ENCODE measurements at places on chromosomes 2 and 18.

- no peak for DNase-seq
Measured at GRCh38 chr2:18836436-18836835, 247.1 kb upstream of the NT5C1B start.

DNA sequence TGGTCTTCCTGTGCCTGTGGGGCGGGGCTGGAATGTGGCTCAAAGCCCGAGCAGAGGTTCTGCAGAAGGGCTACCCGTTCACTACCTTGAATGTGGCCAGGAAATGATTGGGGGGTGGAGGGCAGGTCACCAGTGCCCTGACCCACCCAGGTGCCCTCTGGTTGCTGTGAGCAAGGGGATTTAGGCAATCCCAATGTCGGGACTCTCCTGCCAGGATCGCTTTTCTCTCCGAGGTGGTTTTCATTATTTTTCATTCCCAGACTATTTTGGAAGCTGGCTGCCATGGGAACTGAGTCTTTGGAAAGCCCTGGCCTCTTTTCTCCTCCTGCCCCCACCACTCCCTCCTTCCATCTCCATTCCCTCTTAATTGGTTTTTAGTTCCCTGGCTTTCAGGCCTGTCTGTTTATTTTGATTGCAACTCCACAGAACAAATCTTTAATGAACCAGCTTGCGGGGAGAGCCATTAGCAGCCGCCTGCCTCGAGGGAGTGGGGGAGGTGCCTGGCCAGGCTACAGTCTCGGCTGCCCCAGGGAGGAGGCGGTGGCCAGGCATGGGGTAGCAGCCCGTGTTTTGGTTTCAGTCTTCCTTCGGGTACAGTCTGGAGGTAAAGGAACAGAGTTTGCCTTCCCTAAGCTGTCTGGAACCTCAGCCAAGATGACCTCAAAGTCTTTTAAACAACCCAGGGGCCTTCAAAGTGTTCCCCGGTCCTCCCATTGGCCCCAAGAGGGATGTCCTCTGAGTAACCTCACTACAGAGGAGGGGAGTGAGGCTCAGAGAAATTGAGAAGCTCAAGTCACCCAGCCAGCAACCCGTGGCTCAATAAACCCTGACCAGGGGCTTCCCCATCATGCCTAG is 114.4 kb upstream of the HAAO start:
- DNase-seq = peak; percentile 82

GRCh38 chr2:150388289-150388625 is 99.2 kb downstream of the RND3 start:
- DNase-seq = no peak

DNA sequence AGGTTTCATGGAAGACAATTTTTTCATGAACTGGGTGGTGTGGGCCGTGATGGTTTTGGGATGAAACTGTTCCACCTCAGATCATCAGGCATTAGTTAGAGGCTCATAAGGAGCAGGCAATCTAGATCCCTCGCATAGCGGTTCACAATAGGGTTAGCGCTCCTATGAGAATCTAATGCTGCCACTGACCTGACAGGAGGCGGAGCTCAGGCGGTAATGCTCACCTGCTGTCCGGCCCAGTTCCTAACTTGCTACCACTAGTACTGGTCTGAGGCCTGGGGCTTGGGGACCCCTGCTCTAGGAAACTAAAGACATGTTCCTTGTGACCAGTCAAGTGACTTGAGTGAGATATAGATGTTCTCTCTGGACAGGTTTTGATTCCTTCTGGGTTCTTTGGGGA is 49.2 kb downstream of the OXER1 start:
- DNase-seq = no peak

DNA sequence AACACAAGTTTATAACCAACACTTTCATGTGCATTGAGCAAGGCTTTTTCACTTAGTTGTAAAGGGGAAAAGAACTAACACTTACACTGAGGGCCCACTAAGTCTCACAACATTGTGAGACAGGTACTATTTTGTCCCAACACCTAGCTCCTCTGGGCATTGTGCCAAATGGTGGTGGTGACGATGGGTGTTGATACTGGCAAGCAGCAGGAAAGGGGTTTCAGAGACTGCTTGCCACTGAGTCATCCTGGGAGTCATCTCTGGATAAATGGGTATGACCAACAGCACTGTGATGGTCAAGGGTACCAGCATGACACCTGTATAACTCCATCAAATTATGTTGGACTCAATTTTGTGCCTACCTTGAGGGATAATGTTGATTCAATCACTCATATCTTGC is 138.8 kb upstream of the ITGA6 start:
- no peak for DNase-seq

DNA sequence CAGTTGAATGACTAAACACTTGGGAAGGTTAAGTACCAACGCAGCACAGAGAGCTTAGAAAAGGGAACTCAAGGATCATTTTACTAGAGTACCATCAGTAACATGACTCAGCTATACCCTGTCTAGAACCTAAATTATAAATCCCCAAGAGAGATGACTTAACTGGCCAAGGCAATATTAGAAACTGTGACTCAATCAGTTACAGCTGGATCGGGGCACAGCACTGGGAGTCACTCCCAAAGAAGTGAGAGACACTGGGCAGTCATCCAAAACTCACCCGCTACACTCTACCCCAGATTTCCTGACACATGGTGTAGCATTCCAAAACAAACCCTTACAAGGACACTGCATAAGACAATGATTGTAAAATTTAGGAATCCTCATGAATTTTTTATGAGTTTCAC is 17.7 kb downstream of the IWS1 start:
- peak; percentile 38 for DNase-seq

GRCh38 chr2:240455272-240455646 is 19.8 kb downstream of the GPC1 start:
- peak; percentile 33 for DNase-seq

DNA sequence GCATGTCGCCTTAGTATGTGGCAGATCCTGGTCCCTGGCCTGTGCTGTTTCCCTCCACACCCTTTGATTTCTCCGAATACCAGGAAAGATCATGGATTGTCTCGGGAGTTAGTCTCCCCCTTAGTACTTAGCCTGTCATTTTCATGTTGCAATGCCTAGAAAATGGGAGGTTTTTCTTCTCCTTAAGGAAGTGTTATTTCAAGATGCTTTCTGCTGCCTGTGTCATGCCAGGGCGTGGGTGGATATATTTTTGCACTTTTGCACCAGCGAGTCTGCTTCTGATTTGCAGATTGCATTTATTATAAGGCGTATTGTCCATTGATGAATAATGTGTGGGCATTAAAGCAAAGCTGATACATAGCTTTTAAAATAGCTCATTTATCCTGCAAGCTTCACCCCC is 223.5 kb downstream of the NEDD4L start:
- DNase-seq = no peak

DNA sequence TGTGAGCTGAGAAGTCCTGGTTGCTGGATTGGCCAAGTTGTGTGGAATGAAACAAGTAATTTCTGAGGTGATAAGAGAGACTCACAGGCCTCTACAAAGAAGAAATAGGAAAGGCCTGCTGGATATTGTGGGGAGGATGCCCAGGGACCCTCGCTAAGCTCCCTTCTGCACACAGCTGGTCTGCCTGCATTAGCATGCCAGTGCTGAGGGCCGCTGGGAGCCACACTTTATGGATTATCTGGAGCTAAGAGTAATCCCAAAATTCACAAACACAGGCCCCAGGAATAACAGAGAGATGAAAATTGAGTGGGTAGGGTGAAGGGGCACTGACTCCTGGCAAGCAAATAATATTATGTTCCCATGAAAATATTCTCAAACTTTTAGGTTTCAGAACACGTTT is 114.9 kb upstream of the SIX3 start:
- no peak for DNase-seq

GRCh38 chr2:145090841-145091761 is 571.2 kb upstream of the ZEB2 start:
- no peak for DNase-seq

DNA sequence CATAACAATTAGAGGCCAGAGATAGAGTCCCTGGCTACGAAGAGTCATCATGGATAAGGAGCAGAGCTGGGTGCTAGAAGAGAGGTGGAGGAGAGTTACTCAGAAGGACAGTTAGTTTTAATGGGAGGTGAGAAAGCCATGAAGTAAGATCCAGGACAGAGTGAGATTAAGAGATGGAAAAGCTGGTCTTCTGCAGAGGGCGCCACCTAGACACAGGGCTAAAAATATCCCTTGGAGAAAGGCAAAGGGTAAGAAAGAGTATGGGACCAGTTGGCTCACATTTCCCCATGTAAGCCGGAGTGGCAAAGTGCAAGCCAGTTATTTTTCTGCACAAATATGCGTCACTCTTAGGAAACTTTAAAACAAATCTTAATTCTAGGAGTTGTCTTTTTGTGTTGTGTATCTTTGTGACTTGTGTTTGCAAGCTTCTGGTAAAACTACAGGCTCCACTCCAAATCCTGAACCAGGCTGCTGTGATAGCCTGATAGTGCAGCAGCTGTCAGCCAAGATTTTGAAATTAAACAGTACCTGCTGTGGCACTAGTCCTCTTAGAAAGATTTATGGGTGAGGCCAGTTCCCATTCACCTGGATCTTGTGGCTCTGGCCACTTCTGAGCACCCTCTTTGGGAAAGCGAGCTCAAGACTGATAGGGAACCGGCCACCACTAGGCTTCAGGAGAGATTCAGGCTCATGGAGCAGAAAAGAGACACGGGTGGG is 204.2 kb downstream of the TPGS2 start:
- no peak for DNase-seq

DNA sequence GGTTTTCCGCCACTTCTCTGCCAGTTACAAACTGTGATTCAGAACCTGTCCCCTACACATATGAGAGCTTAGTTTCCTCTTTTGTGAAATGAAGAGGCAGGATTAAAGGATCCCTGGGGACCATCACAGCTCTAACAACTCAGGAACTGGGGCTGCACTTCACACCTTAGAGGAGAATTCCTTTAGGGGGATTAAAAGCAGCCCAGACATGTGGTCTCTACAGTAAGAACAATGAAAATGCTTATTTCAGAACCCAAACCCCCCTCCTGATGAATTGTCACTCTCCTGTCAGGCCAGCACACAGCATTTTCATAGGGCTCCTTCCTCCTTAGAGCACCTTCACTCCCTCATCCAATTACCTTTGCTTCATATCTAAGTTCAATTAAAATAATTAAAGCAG is 101.5 kb upstream of the NEDD4L start:
- DNase-seq = no peak

DNA sequence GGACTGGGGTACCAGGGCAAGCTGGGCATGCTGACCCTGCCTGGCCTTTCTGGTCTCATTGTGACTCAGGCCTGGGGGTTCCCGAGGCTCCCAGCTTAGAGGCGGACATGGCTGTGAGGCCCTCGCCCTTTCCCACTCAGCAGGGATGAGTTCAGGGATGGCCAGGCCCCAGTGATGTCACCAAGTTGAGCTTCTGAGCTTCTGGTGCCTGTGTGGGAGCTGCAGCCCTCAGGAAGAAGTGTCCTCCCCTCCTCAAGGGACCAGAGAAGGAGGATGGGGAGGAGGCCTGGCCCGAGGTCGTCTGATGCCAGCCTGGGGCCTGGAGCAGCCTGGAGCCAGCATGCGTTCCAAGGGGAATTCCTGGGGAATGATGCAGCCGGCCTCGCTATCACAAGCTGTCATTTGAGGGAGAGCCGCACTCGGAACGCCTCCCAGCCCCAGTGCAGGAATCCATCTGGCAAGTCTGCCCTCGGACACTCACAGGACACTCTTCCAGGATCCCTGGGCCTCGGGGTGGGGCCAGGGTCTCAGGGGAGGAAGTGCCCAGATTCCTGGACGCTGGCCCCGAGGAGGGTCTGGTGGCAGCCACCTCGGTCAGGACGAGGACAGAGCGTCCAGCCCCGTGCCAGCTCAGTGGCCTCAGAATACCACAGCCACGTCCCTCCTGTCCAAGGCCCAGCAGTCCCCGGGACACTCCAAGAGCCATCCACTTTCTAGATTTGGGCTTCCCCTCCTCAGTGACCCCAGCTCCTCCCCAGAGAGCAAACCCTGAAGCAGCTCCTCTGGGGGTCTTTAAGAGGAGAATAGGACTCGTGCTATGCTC is 61.2 kb upstream of the GPC1 start:
- peak; percentile 63 for DNase-seq

DNA sequence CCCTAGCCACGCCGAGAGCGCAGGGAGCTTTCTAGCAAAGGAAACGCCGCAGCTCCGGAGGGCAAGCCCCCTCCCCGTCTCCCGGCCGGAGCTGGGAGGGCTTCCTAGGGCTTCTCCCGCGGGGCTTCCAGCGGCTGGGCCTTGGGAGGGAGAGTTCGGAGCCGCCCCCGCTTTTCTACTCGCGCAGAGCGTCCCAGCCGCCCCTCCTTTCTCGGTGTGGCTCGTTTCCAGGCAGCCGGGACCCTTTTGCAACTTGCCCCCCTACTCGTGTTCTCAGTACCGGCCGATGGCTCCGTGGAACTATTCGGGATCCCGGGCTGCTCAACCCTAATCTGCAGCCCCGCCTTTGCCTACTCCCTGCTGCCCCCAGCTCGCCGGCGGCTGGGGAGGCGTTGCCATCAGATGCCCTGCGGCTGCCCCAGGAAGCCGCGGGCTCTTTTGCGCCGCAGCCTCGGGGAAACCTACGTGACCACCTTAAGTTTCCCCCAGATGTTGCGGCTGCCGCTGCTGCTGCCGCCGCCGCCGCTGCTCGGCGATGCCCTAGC is 1.5 kb upstream of the NR4A2 start:
- peak; percentile 88 for DNase-seq

GRCh38 chr2:241496904-241497877 is 11.2 kb downstream of the STK25 start:
- no peak for DNase-seq

Data from ovary (tissue), 10 donors.